HTR-8/SVneo (cell line): ENCODE measurements at places on chromosomes 3 and 15.
A peak's percentile ranks its signal among the peaks of the same experiment; 100 is the strongest.

GRCh38 chr15:48367483-48367882, 36.3 kb downstream of the DUT start:
- no peak for DNase-seq

GRCh38 chr3:48426401-48426909, 3.4 kb downstream of the PLXNB1 start:
- no peak for DNase-seq

DNA sequence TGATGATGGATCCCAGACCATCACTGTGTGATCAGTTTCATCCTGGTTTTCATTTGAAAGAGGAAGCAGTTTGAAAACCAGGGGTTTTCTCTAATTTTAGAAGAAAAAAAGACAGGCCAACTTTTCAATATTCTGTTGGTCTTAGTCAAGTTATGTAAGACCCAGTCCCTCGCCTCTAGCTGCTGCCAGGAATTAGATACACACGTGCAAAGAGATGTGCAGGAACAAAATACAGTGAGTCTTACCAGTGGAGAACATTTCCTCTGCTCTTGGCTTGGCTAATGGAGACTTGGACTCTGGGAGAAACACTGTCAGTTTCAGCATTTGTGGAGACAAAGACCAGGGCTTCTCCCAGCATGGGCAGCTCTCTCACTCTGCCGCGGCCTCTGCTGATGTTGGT, 214.9 kb upstream of the C2CD4B start:
- DNase-seq = no peak

DNA sequence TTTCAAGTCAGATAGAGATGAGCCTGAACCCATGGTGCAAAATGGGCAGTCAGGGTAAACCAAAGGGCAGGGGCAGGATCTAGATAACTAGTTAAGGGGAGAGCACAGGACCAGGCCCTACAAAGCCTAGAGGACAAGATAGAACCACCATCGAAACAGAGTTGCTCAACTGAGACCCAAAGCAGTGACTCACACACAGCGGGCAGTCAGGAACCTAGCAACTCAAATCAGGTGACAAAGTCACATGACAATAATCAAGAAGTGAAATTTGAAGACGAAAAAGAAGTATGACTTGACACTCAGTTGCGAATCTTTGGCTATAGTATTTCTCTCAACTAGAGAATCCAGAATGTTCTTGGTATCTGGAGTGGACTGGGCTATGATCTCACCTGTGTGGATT, 136.0 kb upstream of the PTPRG start:
- no peak for DNase-seq

- no peak for DNase-seq
Measured at GRCh38 chr3:150261958-150262357, 146.1 kb upstream of the TSC22D2 start.

DNA sequence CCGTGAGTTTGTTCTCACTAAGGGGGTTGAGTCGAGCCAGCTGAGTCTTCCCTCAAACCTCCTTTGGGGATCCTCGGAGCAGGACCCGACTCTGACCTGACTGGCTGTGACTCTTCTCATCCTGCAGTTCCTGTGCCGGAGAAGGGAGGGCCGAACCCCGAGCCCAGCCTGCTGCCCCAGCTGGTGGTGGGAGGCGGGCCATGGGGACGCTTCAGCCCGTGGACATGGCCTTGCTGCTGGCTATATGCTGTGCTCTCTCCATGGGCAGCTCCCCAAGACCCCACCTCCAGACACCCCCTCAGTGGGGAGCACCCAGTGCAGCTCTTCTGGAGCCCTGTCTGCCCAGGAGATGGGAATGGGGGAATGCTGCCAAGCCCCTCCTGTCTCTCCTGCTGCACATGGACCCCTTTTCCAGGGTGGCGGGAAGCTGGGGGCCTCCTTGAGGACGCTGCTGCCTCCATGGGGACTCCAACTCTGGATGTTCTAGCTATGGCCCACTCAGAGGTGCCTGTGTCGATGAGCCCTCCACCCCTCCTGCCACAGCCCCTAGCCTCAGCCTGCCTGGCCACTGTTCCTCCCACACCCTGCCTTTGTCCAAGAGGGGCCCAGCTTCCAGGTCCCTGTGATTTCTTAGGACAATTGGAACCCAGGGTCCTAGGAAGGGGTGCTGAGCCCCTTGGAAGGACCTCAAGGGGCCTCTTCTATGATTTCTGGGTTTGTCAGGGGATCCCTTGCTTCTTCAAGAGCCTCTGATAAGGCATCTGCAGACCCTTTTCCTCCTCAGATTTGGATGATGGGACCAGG, 12.8 kb downstream of the C15orf39 start:
- no peak for DNase-seq

DNA sequence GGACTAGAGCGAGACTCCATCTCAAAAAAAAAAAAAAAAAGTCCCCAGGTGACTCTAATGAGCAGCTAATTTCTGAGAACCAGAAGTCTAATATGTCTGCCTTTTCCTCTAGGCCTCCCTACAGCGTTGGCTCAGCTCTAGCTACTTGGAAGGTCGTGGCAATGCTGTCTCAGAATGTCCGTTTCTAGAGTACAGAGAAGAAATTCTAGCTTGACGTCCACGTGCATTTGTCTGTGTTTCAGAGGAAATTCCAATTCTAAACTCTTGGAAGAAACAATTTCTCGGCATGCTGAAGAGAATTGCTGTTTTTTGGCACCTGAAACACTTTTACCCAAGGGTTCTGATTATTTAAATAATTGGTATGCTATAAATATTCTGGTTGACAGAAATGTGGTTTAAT, 78.8 kb downstream of the SOX2 start:
- no peak for DNase-seq

GRCh38 chr15:78614021-78614420, 6.8 kb downstream of the CHRNA3 start:
- no peak for DNase-seq

DNA sequence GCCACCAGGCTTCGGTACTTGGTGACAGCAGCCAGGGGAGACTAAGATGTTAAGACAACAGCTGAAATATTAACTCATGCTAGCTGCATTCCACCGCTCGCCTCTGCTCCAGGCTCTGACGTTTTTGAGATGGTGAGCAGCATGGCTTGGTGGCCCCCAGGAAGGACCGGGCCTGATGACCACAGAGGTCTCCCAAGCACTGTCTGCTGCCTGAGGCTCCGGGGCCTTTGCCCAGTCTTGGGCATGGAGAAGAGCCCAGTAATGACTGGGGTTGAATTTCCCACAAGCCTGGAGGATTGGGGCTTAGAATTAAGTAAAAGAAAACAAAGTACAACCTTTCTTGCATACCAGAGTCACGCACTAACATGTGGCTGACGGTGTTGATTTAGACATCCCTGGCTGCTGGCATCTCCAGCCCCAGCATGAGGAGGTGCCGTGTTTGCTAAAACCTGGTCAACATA, 243.6 kb upstream of the LYSMD4 start:
- DNase-seq = no peak

- no peak for DNase-seq
Measured at GRCh38 chr3:11077466-11077865, 76.8 kb upstream of the HRH1 start.

DNA sequence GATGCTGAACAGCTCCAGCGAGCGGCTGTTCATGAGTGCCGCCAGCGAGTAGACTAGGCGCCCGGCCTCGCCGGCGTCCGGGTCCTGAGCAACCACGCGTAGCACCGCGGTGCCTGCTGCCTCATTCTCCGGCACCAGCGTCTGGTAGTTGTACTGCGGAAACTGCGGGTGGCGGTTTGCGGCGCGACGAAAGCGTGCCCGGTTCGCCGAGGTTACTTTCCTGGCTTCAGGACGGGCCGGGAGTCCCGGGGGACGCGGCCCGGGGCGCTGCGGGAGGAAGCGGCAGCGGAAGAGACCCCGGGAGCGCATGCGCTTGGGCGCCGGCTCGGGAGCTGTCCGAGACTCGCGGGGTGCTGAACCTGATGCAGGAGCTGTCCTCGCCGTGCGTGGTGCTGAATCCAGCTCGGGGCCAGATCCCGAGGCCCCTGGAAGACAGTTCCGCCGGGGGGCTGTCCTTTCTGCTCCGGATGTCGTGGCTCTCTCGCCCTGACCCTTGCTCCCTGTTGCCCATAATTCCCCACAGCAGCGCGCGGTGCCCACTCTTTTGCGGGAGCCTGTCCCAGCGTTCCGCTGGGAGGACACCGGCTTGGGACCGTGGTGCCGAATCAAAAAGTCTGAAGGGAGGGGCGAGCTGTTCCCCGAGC, 1.1 kb downstream of the CELSR3 start:
- DNase-seq = peak; percentile 60

DNA sequence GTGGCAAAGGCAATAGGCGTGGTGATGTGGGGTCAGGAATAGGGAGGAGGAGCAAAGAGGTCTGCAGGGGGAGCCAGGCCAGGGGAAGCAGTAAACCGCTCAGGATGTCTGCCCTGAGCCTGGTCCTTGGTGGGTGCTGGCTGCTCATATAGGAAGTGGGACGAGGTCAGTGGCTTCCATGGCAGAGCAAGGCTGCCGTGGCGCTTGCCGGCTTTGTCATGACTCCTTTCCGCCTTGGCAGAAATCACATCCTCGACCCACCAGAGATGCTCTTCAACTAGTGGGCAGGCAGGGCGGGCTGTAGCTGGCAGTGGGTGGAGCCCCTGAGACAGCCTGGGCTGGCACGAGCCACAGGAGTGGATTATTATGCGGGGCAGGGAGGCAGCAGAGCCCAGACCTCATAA, 13.1 kb upstream of the SKOR1 start:
- DNase-seq = no peak

DNA sequence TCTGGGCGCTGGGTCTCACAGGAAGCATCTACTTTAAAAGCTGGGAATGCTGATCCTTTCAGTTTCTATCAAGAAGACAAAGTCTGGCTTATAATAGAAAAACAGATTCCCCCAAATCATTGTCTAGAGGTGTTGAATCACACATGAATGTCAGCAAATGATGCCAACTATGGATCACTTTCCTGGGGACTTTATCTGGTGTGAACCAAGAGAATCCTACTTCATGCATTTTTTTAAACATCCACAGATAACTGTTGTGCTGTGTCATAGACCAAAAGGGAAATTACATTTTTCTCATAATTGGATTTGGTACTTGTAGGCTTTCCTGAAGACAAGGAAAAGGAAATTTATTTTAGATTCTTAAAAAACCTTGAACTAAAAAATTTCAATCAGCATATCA, 132.7 kb downstream of the CD47 start:
- DNase-seq = no peak

- DNase-seq = no peak
Measured at GRCh38 chr3:150117076-150117475, 146.4 kb upstream of the PFN2 start.

GRCh38 chr3:44114142-44114541, 127.5 kb upstream of the TOPAZ1 start:
- DNase-seq = peak; percentile 7

- DNase-seq = no peak
Measured at GRCh38 chr3:189275852-189276251, 104.1 kb downstream of the TPRG1 start.

DNA sequence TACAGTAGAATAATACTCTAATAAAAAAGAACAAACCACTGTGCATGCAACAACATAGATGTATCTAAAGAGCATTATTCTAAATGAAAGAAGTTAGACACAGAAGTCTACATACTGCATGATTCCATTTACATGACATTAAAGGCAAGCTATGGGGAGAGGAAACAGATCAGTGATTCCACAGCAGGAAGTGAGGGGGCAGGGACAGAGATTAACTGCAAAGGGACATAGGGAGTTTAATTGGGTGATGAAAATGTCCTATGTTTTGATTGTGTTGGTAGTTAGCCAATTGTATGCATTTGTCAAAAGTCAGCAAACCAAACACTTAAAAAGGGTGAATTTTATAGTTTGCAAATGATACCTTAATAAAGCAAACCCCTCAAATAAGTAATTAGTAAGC, 13.8 kb downstream of the CRYGS start:
- no peak for DNase-seq

GRCh38 chr3:59880717-59881116, 830.9 kb upstream of the CFAP20DC start:
- no peak for DNase-seq

DNA sequence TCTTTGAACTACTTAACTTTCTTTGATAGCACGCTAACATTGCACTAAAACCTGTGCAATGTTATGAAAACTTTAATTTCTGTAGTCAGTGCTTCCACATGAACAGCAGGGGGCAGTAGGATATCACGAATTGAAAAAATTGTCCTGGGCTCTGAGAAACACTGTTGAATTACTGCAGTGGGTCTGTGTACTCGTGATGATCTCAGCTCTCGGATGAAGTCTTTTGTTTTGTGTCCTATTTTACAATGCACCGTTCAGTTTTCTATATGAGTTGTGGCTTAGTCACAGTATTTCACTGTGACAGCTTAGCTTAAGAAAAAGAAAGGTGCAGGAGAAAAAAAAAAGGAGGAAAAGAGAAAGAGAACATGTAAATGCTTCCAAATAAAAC, 141.3 kb upstream of the CCDC54 start:
- DNase-seq = peak; percentile 84

DNA sequence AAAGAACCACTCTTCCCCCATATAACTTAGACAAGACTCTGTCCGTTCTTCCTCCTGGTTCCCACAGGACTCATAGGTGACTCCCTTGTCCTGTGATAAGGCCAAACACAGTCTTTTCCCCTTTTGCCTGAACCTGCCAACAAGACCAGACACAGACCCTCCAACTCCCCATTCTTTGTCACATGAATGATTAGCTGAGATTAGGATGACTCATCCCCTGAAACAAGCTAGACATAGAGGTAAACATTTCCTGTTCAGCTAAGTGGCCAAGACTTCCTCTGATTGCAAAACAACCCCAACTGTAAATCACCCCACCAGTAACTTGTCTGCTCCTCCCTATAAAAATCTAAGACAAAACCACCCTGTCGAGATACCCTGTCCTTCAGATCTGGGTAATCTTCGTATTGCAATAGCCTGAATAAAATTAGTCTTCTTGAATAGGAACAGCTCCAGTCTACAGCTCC, 11.4 kb upstream of the HTR3E start:
- peak; percentile 37 for DNase-seq

- DNase-seq = no peak
Measured at GRCh38 chr3:112735926-112736325, 95.0 kb upstream of the CCDC80 start.

- no peak for DNase-seq
Measured at GRCh38 chr15:26081758-26082220, 218.7 kb upstream of the ATP10A start.

GRCh38 chr3:118067439-118067838, 967.2 kb downstream of the IGSF11 start:
- DNase-seq = no peak

GRCh38 chr15:91098451-91098850, 1.6 kb upstream of the SV2B start:
- no peak for DNase-seq

GRCh38 chr3:42117175-42118008, 26.2 kb downstream of the TRAK1 start:
- no peak for DNase-seq
